ENCODE measurements at places on chromosomes 5 and 9.

GRCh38 chr5:59238126-59238902, 655.2 kb downstream of the PDE4D start:
- no peak for DNase-seq

DNA sequence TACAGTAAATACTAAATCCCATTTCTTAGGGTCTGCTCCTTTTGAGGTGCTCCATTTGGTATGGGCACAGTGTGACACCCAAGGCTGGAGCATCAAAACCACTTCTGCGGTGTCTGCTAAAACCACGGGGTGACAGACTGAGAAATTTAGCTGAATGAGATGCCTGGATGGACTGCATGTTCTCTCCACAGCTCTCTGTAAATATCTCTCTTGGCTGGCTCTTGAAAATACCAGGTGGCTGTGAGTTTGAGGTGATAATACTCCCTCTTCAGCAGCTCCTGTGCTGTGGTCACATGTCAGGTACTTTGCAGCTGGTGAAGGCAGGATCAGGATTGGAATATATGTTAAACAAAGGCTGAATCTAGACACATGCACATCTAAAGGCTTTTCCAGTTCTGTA, 93.7 kb upstream of the SIMC1 start:
- no peak for DNase-seq

- no peak for DNase-seq
Observed at GRCh38 chr5:141765896-141766551, 84.0 kb upstream of the ARAP3 start.

DNA sequence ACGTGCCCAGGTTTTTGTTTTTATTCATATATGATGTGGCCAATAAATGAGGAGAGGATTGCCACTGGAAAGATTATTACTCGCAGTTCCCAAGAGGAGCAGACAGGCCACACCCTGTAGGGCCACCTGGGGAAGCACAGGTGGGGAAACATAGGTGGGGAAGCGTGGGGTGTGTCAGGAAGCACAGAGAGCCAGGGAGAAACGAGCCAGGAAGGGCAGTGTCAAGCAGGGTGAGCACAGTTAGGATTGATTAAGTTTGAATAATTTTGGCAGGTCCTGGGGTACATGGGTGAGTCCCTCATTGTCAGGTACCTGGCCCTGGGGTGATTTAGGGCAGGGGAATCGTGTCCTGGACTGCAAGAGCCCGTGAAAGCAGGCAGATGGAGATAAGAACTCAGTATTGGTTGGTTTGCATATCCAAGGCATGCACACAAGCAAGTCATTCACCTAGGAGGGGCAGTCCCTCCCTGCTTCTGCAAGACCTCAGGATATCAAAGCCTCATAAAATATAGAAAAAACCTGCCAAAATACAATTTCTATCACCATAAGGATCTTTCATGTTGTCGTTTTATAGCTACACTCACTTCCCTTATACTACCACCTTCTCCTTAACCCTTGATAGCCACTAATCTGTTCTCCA, 22.4 kb downstream of the MVB12B start:
- DNase-seq = no peak

- no peak for DNase-seq
Observed at GRCh38 chr5:15441433-15442192, 58.4 kb upstream of the FBXL7 start.

- no peak for DNase-seq
Observed at GRCh38 chr9:75715360-75715759, 175.1 kb upstream of the PCSK5 start.
